ENCODE measurements at places on chromosomes 5 and 9.

GRCh38 chr9:88682431-88682831 lies 147.5 kb downstream of the NXNL2 start:
- no peak for DNase-seq

- no peak for DNase-seq
Measured at GRCh38 chr5:149168276-149168906, 27.1 kb downstream of the ABLIM3 start.

GRCh38 chr9:125399165-125399564 lies 137.5 kb downstream of the GAPVD1 start:
- no peak for DNase-seq

DNA sequence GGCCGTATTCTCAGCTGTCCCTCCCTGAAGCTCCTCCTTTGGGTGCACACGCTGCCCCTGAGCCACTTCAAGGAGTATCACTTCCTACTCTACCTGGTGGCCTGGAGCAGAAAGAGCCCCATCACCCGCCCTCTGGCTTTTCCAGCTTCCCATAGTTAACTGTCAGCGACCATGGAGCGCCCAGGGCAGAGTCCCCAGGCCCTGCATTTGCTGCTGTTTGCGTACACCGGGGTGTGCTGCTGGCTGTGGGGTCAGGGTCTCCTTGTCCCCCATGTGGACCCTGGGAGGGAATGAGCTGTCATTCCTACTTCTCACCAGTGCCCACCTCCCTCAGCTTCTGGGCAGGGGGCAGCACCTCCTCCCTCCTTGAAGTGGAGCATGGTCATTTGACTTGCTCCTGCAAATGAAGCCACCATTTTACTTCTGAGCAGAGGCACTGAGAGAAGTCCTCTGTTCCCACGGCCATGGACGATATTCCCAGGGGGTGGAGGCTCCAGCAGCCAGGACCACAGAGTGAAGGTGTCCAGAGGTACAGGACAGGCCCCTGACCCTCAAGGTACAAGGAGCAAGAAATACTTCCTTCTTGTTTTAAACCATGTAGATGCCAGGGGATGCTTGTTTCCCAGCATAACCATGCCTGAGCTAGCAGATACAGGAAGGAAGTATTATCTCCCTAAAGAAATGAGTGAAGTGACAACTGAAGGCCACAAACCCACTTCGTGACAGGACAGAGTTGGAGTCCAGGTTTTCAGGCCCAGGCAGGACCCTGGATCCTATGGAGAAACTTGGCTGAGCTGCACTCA lies 40.6 kb upstream of the COL5A1 start:
- no peak for DNase-seq

DNA sequence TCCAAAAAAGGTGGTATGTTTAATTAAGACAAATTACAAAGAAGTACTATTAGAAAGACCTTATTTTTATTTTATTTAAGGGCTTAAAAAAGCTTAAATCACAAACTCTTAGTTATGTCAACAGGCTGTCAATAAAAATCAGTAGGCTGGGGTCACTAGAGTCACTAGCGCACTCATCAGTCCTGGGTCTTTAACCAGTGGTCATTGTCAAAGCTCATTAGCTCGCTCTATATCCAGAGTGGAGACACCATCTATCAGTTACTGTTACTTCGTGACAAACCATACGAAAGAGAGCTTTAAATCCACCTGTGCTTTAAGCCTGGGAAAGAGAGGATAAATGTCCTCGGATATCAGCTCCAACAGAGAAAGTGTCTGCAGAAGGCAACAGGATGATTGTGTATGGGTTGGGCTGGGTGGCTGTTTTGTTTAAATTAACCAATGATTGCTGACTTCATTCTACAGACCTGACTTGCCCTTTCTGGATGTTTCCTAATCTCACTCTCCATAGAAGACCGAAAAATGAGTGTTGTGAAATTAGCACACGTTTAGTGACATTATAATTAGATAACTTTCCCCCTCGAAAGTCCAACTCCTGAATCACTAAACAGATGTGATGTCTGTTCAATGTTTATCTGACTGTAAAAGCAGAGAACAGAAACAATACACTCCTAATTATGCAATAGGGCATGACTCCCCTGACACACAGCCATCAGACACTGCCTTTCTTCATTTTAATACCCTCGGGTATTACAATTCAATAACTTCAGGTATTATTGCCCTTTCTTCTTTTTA lies 123.6 kb upstream of the TNPO1 start:
- DNase-seq = no peak

- no peak for DNase-seq
Measured at GRCh38 chr5:146428658-146429057, 18.5 kb upstream of the TCERG1 start.

GRCh38 chr5:141585594-141585993 lies 33.2 kb downstream of the DIAPH1 start:
- DNase-seq = no peak
